ENCODE measurements at places on chromosomes 12 and 14.

- no peak for DNase-seq
Measured at GRCh38 chr12:5139751-5140150, 96.1 kb downstream of the KCNA5 start.

GRCh38 chr12:26010293-26010821 is 51.9 kb downstream of the RASSF8 start:
- peak; percentile 62 for DNase-seq

DNA sequence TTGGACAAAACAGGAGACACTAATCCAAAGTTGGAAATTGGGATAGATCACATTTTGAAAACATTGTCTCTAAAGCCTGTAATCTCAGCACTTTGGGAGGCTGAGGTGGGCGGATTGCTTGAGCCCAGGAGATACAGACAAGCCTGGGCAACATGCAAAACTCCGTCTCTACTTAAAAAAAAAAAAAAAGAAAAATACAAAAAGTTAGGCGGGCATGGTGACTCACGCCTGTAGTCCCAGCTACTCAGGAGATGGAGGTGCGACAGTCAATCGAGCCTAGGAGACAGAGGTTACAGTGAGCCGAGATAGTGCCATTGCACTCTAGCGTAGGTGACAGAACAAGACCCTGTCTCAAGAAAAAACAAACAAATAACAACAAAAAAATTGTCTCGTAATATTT is 152.1 kb downstream of the MGAT4C start:
- DNase-seq, result no peak

DNA sequence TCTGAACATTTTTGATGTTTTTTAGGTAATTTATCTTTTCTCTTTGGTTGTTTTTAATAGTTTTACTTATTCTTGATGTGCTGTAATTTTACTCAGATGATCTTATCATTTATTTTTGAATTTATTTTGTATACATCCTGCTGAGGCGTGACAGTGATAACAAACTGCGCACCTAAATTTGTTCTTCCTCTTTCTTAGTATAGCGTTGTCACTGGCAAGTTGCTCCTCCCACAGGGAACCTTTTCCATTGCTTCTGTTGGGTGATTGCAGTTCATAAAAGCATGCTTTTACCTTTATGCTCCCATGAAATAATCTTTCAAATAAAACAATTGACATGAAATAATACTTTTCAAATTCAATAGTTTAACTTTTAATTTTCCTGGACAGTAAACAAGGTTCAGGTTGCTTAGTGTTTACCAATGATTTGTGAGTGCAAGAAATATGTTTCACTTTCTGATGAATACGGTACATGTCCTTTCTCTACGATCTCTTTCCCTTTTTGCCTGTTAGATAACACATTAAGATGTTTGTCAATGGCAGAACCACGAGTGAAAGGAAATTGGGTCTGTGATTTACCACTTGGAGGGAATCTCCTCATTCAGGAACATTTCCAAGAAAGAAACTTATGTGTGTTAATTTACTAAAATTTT is 223.3 kb downstream of the CCDC91 start:
- no peak for DNase-seq

- DNase-seq, result no peak
Measured at GRCh38 chr12:125538401-125539199, 473.4 kb downstream of the AACS start.

DNA sequence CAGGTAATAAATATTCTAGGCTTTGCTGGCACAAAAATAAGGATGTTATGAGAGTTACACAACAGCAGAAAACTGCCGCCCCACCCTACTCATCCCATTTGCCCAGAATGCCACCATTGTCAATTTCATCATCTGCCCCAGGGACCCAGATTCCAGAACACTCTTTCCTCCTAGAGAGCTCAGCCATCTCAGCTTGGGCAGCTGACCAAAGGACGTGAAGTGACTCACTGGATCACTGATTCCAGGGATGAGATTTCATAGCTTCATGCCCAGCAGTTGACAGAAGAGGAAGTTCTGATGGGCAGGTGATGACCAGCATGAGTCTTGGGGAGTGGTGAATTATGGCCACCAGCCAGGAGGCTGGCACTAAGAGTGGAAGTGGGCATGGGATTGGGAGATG is 450.3 kb downstream of the RMST start:
- peak; percentile 4 for DNase-seq

- DNase-seq, result no peak
Measured at GRCh38 chr12:104638851-104639240, 182.1 kb downstream of the CHST11 start.

GRCh38 chr12:19148860-19149259 is 19.3 kb downstream of the PLEKHA5 start:
- no peak for DNase-seq

- no peak for DNase-seq
Measured at GRCh38 chr12:6360080-6360571, 15.2 kb downstream of the SCNN1A start.

- no peak for DNase-seq
Measured at GRCh38 chr14:103052407-103052806, 4.9 kb downstream of the CDC42BPB start.

GRCh38 chr14:26735811-26736210 is 138.0 kb upstream of the NOVA1 start:
- DNase-seq, result no peak

DNA sequence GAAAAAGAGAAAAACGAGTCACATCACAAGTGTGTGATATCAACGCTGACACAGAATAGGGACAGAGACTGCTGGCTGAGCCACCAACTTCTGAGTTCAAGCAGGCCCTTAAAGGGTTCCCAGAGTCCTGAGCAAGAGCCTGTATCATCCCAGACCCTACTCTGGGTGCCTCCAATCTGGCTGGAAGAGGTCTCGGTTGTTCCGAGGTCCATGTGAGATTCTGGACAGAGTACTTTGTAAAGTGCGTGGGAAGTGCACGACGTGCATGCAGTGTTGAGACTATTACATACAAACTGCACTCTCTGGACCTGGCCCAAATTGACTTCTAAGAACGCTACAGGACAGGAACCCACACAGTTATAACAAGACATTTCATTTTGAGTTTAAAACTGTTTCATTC is 40.6 kb downstream of the MOK start:
- no peak for DNase-seq

GRCh38 chr14:21077672-21078071 is 7.6 kb downstream of the ARHGEF40 start:
- DNase-seq, result no peak

- no peak for DNase-seq
Measured at GRCh38 chr14:24639270-24639669, 5.3 kb upstream of the GZMB start.

GRCh38 chr12:122297494-122297893 is 31.2 kb upstream of the VPS33A start:
- no peak for DNase-seq

DNA sequence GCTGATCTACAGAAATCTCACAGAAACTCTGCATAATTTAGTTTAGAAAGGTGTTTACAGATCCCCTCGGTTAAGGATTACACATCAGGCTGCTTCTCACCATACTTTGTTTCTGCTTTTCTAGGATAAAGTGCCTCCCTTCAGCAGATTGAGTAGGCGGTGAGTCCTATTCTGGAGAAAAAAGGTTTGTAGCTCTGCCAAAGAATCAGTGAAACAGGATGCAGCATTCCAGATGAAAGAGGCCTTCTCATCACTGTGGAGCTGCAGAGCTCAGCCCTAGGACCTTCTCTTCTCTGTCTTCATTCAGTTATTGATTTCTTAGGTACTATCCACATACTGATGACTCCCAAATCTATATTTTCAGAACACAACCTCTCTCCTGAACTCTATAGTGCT is 155.5 kb upstream of the KRR1 start:
- DNase-seq, result peak; percentile 56

- no peak for DNase-seq
Measured at GRCh38 chr12:131785763-131786330, 42.3 kb upstream of the MMP17 start.
